ENCODE measurements at places on chromosomes 6 and 20.

GRCh38 chr20:35801865-35802264, 30.1 kb downstream of the PHF20 start:
- no peak for DNase-seq

DNA sequence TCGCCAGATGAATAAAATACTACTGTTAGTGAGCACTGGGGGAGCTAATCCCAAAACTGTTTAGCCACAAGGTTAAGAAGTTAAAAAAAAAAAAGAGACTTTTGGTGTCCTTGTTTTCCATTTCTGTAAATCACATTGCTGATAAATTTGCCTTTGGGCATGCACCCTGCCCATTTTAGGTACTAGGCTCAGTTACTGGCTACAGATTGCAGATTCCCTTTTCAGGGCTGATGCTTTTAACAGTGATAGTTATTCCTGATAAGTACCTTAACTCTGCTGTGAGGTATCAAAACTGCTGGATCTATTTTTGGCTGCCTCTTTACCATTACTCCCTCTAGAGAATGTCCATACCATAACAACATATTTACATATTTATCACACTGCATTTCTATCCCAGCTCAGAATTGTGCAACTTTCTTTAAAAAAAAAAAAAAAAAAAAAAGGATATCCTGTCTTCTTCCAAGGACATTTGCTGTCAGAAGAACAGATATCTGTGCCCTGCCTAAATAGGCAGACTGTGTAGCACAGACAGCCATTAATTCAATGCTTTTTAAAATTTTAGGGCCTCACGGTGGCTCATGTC, 94.5 kb downstream of the SSR1 start:
- no peak for DNase-seq

DNA sequence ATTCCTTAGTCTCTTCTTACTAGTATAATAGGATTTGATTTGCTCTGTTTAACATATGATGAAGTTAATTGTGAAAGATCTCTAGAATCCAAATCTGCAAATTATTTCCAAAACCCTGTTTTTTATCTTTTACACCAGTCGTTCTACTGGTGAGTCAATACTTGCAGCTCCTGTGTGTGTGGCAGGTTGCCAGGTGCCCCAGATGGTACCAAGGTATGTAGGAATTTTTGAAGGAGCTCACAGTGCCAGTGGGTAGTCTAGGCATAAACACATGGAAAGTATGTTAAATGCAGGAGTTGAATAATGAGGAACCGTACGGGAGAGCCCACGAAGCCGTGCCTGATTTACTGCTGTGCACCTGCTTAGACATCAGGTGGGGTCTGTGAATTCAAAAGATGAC, 192.2 kb downstream of the FARS2 start:
- no peak for DNase-seq

DNA sequence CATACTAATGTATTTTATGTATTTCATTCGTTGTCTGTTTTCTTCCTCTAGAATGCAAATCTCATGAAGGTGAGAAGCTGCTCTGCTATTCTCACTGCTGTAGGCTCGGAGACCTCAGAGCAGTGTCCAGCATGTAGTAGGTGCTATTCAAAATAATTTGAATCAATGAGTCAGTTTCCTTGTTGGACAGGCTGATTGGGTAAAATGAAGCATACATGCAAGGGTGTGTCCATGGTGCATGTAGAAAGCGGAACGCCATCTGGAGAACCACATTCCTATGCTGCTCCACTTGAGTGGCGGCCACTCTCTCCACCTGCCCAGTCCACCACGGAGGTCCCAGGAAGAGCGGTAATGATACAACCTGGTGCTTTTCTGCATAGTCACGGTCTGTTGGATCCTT, 412.1 kb downstream of the QKI start:
- no peak for DNase-seq

DNA sequence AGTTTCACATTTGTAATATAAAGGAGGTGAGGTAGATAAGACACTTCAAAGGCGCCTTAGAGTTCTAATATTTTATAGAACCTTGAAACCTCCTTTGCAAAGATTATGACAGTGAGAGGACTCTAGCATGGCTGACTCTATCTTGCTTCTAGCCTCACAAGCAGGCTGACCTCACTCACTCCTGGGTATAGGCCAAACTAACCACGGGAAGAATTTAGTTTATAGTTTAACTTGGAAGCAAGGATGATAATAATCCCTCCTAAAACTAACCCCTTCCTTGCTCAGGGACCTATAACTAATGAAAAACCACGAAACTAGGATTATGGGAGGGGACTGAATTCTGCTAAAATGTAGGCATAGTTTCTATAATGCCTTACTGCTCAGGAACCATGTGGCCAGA, 84.3 kb downstream of the FILIP1 start:
- DNase-seq = no peak

GRCh38 chr6:1313767-1314503, 2.0 kb downstream of the FOXQ1 start:
- DNase-seq = no peak

GRCh38 chr6:163813979-163814493, 399.5 kb downstream of the QKI start:
- DNase-seq = no peak

- peak; percentile 63 for DNase-seq
These were observed 290.6 kb upstream of the ZNF337 start for GRCh38 chr20:25987073-25987927.

- DNase-seq = no peak
These were observed 104.6 kb downstream of the TFAP2A start for GRCh38 chr6:10310330-10310653.

- no peak for DNase-seq
These were observed 31.3 kb upstream of the FAM184A start for GRCh38 chr6:119109654-119110325.

DNA sequence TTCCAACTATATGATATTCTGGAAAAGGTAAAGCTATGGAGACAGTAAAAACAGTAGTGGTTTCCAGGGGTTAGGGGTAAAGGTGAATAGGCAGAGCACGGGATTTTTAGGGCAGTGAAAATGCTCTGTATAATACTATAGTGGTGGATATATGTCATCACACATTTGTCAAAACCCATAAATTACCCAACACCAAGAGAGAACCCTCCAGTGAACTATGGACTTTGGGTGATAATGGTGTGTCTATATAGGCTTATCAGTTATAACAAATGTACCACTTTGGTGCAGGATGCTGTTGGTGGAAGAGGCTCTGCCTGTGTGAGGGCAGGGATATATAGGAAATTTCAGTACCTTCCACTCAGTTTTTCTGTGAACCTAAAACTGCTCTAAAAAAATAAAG, 149.9 kb downstream of the GPX5 start:
- DNase-seq = no peak

GRCh38 chr20:31580706-31581105, 24.4 kb upstream of the ID1 start:
- DNase-seq = no peak

GRCh38 chr20:50144362-50144761, 9.2 kb downstream of the PEDS1 start:
- DNase-seq = no peak

DNA sequence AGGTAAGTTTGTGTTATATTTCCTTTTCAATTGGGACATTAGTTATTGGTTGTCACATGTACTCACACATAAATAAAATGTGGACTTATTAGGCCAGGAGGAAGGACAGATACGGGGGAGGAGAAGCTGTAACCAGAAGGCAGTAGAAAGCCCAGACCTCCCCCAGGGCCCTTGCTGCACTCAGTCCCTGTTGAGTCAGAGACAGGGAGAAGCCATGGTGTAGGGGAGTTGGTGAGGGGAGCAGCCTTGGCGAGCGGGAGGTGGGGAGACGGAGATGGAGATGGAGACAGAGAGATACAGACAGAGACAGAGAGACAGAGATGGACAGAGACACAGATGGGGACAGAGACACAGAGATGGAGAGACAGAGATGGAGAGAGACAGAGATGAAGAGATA, 263.2 kb downstream of the DLL1 start:
- DNase-seq = no peak

GRCh38 chr6:1620504-1621069, 10.9 kb downstream of the FOXC1 start:
- DNase-seq = no peak

DNA sequence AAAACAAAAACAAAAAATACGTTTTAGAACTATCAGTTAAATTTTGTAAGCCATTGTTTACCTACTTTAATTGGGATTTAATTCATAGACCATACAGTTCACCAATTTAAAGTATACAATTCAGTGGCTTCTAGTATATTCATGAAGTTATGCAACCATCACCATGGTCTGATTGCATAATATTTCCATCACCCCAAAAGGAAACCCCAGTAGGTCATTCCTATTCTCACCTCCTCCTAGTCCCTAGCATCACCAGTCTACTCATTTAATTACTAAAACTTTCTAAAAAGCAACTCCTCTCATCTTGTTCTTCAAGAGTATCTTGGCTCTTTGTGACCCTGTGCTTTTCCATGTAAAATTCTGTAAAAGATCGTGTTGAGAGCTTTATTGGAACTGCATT, 60.2 kb downstream of the ASXL1 start:
- DNase-seq = no peak

DNA sequence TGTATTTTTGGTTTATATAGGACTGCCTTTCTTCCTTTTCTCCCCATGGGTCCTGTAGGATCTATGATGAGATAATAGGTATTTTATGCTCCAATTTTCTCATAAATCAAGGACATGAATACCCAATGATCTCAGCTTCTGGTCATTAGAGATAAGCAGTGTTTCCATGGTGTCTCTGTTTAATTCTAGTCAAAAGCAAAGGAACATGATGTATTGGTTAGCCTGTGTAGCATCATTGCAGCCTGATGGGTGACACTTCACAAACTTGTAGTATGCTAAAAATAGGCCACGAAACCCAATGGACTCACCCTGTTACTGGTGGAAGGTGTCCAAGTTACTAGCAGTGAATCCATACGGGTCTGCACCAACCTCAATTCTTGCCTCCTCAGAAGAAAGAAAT, 116.2 kb upstream of the SNX9 start:
- no peak for DNase-seq

DNA sequence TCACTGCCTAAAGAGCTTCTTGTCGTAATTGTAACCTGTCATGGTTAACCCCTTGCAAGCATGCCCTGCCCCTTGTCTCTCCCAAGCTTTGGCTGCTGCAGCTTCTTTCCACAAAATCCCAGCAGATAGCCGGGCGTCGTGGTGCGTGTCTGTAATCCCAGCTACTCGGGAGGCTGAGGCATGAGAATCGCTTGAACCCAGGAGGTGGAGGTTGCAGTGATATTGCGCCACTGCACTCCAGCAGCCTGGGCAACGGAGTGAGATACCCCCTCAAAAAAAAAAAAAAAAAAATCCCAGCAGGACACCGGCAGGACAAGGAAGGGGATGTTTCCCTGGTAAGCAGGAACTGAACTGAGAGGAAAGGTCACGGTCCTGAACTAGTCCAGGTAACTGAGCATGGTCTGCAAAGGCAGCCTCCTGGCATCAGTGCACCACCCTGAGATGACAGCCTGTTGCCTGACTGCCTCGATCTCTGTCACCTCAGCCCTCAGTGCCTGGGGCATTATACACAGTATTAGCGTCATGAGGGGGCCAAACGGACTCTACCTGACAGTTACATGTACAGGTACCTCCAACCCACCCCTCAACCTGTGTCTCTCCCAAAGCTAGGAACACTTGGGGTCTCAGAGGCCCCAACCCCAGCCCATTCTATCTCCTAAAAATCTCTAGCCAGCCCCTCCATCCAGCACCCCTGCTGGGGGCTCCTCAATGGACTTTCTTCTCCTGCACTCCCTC, 1.8 kb downstream of the LZTS3 start:
- DNase-seq = no peak

- peak; percentile 59 for DNase-seq
These were observed at the start of gene STMN3 for GRCh38 chr20:63653041-63653973. TSS of gene STMN3 (minus strand) at chr20:63653424. CDS start at chr20:63653345, 79 bp downstream.

DNA sequence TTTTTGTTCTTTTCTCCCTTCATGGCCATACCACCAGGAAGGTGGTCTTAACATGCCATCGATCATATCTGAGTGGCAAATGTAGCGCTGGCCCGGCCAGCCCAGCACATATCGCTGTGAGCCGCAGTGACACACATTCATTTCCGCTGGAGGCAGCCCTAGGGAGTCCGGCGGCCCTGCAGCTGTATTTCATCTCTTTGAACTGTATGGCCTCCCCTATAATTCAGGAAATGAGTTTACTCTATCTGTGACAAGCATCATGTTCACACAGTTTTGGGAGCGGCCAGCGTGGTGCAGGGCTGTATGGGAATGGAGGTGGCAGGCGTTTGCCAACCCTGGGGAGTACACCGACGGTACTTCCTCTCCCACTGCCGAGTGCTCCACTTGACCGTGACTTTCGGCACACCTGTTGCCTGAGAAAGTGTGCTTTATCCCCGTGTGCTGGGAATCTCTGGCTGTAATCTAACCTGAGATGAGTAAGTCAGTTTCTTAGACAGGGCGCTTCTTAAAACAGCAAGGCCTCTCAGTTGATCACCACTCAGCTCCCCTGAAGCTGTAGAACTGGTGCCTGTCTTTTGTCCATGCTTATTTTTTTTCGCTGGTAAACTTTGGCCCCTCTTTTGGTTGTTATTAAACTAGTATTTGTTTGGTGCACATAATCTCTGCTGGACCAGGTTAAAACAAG, 257.1 kb upstream of the TAB2 start:
- peak; percentile 68 for DNase-seq

GRCh38 chr6:137254966-137255365, 35.8 kb upstream of the IFNGR1 start:
- no peak for DNase-seq

GRCh38 chr6:111550953-111551352, 54.7 kb downstream of the TRAF3IP2 start:
- DNase-seq = no peak

GRCh38 chr6:42907336-42907735, 8.5 kb upstream of the PTCRA start:
- no peak for DNase-seq

DNA sequence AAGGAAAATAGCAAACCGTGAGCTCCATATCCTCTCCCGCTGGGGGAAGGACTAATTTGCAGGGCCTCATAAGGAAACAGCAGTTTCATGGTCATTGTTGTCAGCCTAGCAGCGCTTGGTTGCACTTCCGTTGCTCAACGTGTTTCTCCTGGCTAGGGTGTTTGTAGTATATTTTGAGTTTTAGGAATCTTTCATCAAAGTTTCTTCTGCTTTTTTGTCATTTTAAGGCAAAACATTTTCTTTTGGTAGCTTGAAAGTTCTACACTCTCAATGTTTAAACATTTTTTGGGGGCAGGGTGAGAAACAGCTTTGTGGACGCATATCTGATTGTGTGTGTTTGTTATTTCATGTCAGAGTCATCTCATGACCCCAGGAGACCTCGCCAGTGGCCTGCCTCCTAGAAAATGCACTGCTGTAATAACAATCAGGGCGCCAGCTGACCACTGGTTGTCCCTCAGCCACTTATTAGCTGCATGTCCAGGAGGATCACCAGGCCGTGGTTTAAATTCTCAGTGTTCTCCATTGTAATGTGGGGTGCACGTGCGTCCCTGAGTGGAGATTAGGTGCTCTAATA, 20.6 kb downstream of the JARID2 start:
- no peak for DNase-seq

- DNase-seq = no peak
These were observed 18.4 kb downstream of the CD83 start for GRCh38 chr6:14135893-14136539.

GRCh38 chr6:11604215-11604614, 66.7 kb downstream of the TMEM170B start:
- DNase-seq = no peak

Measured in CD8-positive, alpha-beta memory T cell (primary cell).